ENCODE measurements at places on chromosomes 13 and 19. TPM values are rescaled to one million over a fixed set of nuclear protein-coding genes. Genes with fewer than 3 reads are reported as not detected.
A peak's percentile ranks its signal among the peaks of the same experiment; 100 is the strongest.

Gene KLK6
- not detected for total RNA-seq

Gene FAM216B
- total RNA-seq: not detected

GRCh38 chr13:103066079-103066780 lies at the start of gene SLC10A2:
TSS of gene SLC10A2 (minus strand) at chr13:103066417. CDS start at chr13:103066249, 168 bp downstream.
- no peaks in the 10 kb centered on the region for H3K4me1 ChIP-seq
- H3K4me3 ChIP-seq: no peak within 1 kb of the TSS
- H3K27ac ChIP-seq: no peak within 1 kb of the TSS
- H3K27me3 ChIP-seq: no peaks in the 10 kb centered on the region
- DNase-seq: no peak

- no peak overlapping the region for H3K27ac ChIP-seq
- no peak for DNase-seq
- no peak overlapping the region for H3K4me3 ChIP-seq
- no peaks in the 10 kb centered on the region for H3K27me3 ChIP-seq
Observed at GRCh38 chr13:111630406-111630805, 310.0 kb downstream of the TEX29 start.

- no peaks in the 10 kb centered on the region for H3K36me3 ChIP-seq
- no peaks in the 10 kb centered on the region for H3K27me3 ChIP-seq
- H3K27ac ChIP-seq: peak overlapping the region; percentile 87
- peaks cover 64% of the 10 kb centered on the region for H3K4me1 ChIP-seq
Observed at GRCh38 chr19:32692727-32693061, 1.1 kb downstream of the NUDT19 start.

DNA sequence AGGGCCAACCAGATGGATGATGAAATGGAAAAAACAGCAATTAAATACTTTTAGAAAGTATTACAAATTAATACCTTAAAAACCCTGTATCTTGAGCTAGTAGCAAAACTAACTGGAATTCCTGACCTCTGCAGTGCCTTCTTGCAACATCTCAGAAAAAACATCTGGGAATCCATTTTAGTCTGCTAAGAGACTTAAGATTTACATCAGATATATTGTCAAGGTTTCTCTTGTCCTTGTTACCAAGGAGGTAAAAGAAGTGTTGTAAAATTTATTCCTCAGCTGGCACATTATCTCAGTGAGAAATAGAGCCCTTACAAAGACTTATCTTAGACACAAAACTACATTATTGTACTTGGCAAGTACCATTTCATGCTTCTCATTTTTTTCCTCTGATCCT lies 18.5 kb downstream of the KCNRG start:
- no peaks in the 10 kb centered on the region for H3K27me3 ChIP-seq
- no peak overlapping the region for H3K27ac ChIP-seq
- H3K4me3 ChIP-seq: no peak overlapping the region
- no peaks in the 10 kb centered on the region for H3K4me1 ChIP-seq
- DNase-seq: no peak

Measured in body of pancreas (tissue), 4 donors.